ENCODE measurements at places on chromosomes 5 and 9. TPM values are rescaled to one million over a fixed set of nuclear protein-coding genes. Genes with fewer than 3 reads are reported as not detected.

TMEM232 gene
- not detected for total RNA-seq

FGD3 gene
- 0.06 TPM for total RNA-seq

- DNase-seq = no peak
These were observed 121.8 kb upstream of the MTAP start for GRCh38 chr9:21680590-21680989.

DNA sequence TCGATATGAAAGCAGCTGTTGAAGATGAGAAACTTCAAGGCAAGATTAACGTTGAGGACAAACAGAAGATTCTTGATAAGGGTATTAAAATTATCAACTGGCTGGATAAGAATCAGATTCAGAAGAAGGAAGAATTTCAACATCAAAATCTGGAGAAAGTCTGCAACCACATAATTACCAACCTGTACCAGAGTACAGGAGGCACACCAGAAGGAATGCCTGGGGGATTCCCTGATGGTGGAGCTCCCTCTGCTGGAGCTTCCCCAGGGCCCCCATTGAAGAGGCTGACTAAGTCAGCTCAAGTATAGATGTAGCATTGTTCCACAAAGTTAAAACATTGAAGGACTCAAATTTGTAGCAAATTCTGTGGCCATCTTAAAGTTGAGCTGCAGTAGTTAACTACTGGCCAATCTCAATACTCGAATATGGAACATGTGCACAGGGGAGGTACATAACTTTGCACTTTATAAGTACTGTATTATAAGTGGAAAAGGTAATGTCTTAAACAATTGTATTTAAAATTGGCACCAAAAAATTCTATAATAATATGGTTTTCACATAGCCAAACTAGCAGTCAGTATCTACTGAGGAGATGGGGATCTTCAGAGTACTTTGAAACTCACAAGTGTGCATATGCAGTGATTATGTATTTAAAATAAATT lies 237.5 kb downstream of the CHSY3 start:
- no peak for DNase-seq
